Lung (tissue), 17 donors: ENCODE measurements at places on chromosomes 3 and 15.
A peak's percentile ranks its signal among the peaks of the same experiment; 100 is the strongest.

GRCh38 chr15:91908391-91908790, 54.9 kb downstream of the SLCO3A1 start:
- DNase-seq = no peak

GRCh38 chr3:172853921-172854666, 103.6 kb downstream of the ECT2 start:
- no peak for DNase-seq

DNA sequence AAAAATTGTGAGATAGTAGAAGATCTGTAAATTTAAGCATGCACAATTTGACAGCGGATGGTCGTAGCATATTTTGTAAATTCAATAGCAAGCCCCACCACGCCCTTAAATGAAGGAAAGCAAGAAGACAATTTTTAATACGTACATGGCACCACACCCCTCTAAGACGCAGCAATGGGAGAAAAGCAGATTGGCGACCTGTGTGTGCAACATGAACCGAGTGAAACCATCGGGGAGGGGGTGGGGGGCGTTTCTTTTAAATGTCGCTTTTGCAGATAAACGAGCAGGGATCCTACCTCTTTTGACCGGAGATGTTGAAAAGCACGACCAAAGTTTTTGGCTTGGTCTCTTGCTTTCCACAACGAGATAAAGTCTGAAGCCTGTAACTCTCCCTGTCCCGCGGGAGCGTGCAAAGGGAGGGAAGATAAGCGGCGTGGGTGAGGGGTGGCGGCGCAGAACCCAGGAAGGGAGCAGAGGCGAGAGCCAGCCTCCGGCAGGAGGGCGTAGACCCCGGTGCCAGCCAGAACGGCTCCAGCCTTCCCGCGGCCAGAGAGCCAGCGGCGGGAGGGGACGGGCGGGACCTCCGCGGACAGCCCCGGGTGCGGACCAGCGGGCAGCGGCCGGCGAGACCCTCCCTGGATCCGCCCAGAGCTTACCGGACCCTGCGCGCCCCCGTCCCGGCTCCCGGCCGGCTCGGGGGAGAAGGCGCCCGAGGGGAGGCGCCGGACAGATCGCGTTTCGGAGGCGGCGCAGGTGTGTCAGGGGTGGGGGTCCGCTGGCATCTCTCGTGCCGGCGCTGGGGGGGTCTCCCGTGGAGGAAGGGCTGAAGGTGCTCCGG, at the start of gene CHL1:
TSS of gene CHL1 (plus strand) at position 453 of the 838 bp plus-strand sequence. CDS start 123,014 bp downstream, outside the sequence.
- DNase-seq = peak; percentile 29

GRCh38 chr3:180215866-180216265, 179.1 kb upstream of the PEX5L start:
- no peak for DNase-seq

DNA sequence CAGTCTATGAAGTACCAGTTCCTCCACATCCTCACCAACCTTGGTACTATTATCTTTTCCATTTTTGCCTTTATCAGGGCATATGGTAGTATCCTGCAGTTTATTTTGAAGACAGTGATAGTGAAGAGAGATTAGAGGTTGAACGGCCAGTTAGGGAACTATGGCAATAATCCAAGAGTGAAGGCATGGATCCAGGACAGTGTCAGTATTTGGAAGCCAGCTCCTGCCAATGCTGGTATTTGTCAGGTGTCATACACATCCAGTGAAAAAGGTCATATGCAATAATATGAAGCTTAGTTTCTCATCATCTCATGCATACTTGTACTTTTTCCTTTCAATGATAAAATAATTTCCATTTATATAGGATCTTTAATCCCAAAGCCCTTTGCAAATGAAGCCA, 56.8 kb upstream of the KCNMB2 start:
- no peak for DNase-seq

DNA sequence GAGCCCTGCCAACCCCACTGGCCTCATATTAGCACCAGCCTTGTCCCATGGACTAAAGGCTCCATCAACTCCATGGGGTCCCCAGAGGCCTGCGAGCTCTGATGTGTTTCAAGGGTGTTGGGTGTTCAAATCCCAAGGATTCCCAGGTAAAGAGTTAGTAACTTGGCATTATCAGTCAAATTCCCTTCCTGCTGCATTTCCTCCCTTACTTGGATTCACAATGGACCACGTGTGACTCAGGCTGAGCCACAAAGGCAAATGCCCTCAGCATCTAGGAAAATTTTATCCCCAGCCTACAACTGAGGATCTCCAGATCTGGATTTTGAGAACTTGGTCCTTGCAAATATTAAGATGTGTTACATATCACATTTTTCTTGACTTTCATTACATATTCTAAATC, 58.8 kb downstream of the GADL1 start:
- no peak for DNase-seq

GRCh38 chr15:84910928-84911623, 26.6 kb downstream of the SLC28A1 start:
- DNase-seq = no peak

DNA sequence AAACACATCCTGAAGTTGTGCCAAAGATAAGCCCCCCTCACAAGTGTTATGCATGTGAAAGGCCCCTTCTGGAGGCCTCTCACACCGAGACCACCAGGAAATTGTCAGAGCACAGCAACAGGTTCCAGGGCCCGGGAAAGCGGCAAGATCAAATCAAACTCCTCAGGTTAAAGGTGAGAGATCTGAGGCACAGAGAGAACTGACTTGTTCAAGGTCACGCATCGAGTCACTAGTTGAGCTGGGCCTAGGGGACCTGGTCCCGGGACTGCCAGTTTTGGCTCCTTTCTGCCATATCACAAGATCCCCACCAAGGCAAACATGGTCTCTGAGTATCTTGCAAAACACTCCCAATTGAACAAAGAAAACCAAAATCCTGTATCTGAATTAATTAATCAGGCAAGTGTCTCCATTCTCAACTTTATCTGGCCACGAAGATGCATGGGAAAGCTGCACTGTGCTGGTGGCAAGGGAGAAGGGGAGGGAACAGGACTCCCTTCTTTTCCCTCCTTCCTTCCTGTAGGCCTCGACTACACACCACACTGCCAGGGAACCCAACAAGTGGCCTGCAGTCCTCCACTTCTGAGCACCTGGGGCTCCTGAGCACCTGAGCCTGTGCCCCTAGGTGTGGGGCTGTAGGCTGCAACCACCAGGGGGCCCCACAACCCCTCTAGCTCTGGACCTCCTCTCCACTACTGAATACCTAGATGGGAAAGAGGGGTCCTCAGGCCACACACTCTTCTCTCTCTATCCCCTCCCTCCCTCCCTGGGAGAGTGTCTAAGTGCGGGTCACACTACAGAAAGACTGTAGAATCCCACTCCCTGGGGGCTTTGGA, 37.3 kb downstream of the ANP32A start:
- DNase-seq = no peak

GRCh38 chr3:77392181-77392580, 352.3 kb downstream of the ROBO2 start:
- no peak for DNase-seq

- DNase-seq = no peak
Measured at GRCh38 chr3:113038328-113038727, 47.5 kb downstream of the GTPBP8 start.

GRCh38 chr3:72306800-72307341, 521.9 kb upstream of the PROK2 start:
- peak; percentile 46 for DNase-seq

GRCh38 chr3:151182349-151183079, 20.5 kb downstream of the GPR171 start:
- no peak for DNase-seq

- DNase-seq = peak; percentile 93
Measured at GRCh38 chr3:64238971-64239667, 13.9 kb upstream of the PRICKLE2 start.

DNA sequence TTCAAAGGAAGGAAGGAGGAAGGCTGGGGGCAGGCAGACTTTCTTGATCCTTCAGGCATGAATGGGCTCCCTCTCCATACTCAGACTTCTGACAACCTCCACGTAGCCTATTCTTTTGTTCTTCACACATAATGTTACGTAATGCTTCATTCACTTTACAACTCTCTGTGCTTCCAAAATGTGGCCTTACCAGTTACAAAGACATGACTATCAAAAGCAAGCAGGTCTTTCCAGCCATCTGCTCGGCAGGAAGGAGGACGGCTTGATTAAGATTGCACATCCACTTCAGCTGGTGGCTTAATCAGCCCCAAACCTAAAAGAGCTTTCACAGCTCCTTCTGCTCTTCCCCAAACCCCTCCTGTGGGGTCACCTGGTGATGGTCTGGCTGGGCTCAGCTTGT, 263.2 kb downstream of the XXYLT1 start:
- DNase-seq = peak; percentile 15

- peak; percentile 33 for DNase-seq
Measured at GRCh38 chr3:45225465-45226205, 452 bp downstream of the TMEM158 start.

GRCh38 chr3:44060164-44060563, 181.5 kb upstream of the TOPAZ1 start:
- DNase-seq = no peak

- no peak for DNase-seq
Measured at GRCh38 chr3:114770874-114771273, 376.2 kb downstream of the ZBTB20 start.
